ENCODE measurements at places on chromosomes 1 and 21.

GRCh38 chr1:107871687-107872395, 93.1 kb downstream of the VAV3 start:
- no peak for DNase-seq

GRCh38 chr1:116163533-116163932, 52.3 kb downstream of the MAB21L3 start:
- DNase-seq, result no peak

DNA sequence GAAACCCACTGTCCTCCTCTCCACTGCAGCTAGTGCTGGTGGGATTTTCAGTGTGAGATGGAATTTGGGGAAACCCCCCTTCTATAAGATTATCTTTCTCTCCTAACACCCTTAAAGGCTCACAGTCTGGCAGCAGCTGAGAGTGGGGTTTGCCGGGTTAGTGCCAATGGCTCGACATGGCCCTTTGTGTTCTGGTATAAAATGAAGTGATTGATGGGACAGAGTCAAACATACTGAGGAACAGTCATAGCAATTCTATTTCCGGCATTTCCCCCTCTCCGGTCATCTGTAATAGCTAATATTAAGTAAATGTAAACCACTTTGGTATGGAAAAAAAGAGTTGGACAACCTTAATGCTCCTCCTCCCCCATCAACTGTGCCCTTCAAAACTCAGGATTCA, 37.6 kb downstream of the TFF3 start:
- DNase-seq, result no peak

GRCh38 chr1:2160451-2161300, 33.9 kb downstream of the FAAP20 start:
- DNase-seq, result no peak

DNA sequence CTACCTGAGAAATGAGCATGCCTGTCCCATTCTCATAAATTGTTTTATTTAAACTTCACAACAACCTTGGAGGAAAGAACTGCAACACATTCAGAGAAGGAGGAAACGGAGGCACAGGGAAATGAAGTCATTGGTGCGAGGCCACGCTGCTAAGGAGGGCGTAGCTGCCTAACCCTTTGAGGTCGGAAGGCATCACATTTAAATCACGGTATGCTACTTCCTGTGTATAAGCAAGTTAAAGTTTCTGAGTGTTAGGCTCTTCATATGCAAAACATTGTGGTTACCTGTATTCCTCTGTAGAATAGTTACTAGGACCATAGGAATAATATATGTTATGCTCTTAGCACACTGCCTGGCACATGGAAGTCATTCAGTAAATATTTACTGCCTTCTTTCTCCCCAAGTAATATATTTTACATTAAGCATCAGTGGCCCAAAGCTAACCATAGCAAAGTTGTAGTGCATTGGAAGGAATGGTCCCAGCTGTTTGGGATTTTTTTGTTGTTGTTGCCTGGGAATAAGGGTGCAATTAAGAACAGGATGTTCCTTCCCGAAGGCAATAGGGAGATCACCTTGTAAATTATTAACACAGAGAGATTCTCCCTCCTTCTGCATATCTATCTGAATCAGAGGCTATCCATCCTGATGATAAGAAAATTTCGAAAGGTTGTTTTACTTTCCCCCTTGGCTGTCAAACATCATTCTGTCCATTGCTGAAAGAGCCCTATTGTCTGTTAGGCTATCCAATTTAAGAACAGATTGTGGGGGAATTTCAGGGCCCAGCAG, 192.2 kb upstream of the C8B start:
- DNase-seq, result no peak

DNA sequence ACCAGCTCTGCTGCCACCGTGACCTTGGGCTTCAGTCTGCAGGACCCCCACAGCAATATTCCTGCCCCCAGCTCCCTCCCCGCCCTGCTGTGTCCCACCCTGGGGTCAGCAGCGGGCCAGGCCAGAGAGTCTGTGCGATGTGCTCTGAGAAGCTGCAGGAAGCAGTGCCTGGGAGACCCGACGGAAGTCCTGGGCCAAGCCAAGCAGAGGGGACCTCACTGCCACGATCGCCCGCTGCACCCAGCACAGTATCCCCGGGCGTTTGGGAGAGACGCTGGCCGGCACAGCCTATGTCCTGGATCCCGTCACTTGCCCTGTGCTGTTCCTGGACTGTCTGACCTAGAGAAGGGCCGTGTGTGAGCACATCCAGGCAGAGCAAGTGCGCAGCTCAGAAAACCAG, 106.6 kb upstream of the TTC34 start:
- no peak for DNase-seq

- DNase-seq, result no peak
Observed at GRCh38 chr1:2481885-2482284, 5.8 kb downstream of the PLCH2 start.

- no peak for DNase-seq
Observed at GRCh38 chr1:26079960-26080814, 12.8 kb upstream of the TRIM63 start.

- no peak for DNase-seq
Observed at GRCh38 chr1:1285102-1285571, 4.9 kb downstream of the SCNN1D start.

DNA sequence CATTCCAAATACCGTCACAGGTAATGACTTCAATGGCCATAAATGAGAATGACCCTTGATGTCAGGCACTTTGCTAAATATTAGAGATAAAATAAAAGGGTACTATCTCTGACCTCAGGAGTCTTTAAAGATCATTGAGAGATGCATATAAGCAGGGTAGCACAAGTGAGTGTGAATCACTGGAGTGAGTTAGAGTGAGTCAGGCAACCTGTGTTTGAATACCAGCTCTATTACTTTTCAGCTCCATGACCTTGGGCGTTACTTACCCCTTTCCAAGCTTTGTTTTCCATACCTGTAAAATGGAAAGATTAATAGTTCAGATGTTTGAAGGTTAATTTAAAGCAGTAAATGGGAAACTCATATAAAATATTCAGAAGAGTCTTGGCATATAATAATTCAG, 1058.0 kb upstream of the ADGRL4 start:
- DNase-seq, result no peak

GRCh38 chr1:154502066-154502743, at the start of the genes SHE and TDRD10:
SHE (minus strand) TSS chr1:154502412; CDS start chr1:154502026, 386 bp downstream.
TDRD10 (plus strand) TSS chr1:154502219; CDS start chr1:154506904, 4,685 bp downstream.
- no peak for DNase-seq

DNA sequence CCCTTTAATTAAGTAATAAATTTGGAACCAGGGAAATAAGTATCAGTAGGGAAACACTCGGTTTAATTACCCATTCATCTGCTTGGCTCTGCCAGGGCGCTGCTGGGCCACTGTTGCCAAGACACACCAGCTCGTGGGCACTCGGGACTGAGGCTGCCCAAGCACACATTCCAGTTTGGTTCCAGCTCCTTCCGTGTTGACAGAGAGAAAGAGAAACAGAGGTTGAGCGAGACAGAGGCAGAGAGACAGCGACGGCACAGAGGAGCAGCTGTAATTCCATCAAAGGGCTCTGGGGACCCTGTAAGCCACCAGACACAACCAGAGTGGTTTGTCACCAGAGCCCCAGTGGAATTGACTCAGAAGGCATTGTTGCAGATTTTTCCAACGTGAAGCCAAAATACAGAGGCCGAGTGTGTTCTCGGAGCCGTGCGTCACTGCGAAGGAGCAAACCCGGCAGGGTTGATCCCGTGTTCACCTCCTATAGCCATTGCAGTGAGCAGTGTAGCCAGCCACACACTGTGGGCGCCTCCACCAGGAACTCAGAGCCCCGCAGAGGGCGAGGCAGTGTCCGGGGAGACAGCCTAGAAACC, 33.5 kb downstream of the SYF2 start:
- peak; percentile 57 for DNase-seq

DNA sequence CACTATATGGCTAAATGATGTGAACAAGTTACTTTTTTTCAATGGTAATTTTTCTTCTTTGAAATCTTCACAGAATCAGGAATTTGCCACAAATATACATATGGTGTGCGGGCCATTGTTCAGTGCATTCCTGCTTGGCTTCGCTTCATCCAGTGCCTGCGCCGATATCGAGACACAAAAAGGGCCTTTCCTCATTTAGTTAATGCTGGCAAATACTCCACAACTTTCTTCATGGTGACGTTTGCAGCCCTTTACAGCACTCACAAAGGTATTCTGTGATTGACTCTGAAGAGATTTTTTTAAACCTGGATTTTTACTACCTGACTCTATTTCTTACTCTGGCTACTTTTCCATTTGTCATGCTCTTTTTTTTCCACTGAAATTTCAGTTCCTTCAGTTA, 76.2 kb upstream of the KIAA1614 start:
- DNase-seq, result no peak

- no peak for DNase-seq
Observed at GRCh38 chr1:119139857-119140176, 636 bp downstream of the WARS2 start.

- no peak for DNase-seq
Observed at GRCh38 chr1:207336559-207337467, 15.3 kb downstream of the CD55 start.

DNA sequence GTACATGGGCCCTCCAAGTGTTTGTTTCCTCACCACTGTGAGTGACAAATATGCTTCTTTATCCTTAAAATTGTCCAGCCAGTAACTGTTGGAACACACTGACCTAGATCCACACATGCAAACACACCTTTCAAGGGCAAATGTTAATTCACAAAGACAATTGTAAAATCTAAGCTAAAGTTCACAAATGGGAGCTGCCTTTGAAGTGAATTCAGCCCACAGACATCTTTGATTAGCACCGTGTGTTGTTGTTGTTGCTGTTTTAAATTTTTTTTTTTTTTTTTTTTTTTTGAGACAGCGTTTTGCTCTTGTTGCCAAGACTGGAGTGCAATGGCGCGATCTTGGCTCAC, 52.3 kb upstream of the SLC16A1 start:
- DNase-seq, result no peak

DNA sequence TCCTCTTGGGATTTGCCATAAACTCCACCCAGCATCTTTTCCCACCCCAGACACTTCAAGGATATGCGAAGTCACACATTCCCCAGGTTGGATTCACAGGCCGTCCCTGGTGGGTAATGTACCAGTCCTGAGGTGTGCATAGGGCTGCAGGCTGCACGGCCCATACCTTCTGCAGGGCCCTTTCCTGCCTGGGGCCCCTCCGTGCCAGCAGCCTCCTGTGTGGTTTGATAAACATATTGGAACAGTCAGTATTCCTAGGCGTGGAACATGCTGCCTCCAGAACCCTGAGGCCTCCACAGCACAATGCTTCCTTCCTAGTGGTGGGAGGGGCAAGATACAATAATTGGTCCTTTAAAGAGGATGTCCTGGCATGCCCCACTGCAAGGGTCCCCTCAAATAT, 26.6 kb downstream of the IL10RB start:
- DNase-seq, result no peak

DNA sequence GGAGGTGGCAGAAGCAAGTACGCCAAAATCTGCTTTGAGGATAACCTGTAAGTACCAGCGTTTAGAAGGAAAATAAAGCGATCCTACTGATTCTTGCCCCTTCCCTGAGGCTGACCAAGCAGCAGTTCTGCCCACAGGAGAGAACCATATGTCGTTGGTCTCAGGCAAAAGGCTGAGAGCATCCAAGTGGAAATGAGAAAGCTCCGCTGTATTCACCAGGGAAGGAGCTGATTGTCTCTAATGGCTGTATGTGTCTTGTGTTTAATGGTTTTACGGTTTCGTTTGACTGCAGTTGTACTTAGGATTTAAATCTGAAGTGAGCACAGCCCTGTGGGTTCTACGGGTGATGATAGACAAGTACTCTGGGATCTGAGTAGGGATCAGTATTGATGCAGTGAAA, 21.9 kb downstream of the FAM3B start:
- peak; percentile 5 for DNase-seq

DNA sequence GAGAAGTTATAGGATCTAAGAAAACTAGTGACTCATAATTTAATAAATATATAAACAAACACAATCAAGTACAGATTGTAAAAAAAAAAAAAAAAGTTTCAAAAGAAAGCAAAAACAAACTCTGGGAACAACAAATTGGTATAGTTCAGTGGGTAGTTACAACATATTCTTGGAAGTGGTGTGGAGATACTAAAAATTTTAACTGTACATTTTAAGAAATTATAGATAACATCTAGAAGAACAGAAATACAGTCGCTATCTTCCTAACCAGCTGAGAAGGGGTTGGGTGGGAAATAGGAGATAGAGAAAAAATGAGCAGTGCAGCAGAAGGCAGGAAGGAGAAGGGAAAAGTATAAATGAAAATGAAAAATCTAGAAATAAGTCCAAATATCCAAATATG, 70.5 kb downstream of the LRRC8C start:
- DNase-seq, result no peak

DNA sequence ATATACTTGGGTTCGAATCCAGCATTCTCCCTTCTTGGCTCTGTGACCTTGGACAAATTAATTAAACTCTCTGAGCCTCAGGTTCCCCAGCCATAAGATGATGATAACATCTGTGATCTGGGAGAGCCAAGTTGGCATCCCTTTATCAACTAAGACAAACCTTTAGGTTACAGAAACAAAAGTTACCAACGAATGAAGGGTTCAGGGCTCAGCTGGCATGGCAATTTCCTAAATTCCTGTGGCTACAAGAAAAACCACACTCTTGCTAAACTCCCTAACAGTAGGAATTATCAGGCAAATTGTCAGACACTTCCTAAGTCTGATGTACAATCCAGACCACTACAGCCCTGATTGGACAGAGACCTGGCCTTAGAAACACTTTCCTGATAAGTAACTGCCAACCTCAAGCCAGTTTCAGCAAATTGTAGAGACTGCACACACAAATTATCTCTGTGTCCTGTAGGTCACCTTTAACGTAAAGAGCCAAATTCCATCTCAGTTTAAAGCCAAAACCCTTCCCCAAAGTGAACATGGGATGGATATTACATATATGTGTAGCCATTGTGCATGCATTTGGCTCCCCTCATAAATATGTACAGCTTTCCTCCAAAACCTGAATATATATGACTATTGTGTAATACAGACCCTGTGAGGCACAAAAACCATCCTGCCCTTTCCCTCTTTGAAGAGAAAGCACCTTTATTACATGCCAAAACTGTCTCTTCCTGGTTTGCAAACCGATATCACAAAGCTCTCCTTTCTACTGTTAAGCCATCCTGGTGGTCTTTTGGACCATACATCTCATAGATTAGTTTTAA, 39.5 kb upstream of the EDARADD start:
- DNase-seq, result no peak

DNA sequence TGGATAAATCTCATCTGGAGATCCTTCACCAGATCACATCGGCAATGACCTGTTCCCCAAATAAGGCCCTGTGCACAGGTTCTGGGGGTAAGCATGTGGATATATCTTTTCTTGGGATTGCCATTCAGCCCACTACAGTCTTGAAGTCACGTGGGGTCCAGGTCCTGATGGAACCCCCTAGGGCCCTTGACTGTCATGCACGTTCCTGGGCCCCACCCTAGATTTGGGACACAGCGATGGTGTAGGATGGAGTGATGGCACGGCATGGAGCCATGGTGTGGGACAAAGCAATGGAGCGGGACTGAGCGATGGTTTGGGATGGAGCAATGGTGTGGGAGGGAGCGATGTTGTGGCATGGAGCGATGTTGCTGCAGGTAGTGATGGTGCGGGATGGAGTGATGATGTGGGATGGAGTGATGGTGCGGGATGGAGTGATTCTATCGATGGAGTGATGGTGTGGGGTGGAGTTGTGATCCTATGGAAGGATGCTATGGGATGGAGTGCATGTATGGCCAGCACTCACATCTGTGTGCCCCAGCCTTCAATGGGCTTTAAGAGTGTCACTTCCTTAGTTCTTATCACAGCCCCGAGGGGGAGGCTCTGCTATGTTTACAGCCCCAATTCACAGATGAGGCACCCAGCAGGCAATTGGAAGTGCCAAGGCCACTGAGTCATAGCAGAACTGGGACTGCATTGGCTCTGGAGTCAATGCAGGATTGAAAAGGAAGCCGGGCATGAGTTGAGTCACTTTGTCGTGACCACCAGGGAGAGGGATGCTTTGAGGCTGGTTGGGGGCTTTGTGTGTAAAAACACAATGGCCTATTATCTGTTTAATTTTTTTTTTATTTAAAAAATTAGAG, 97.0 kb upstream of the C1orf174 start:
- no peak for DNase-seq

GRCh38 chr1:196259316-196259715, 348.9 kb downstream of the KCNT2 start:
- no peak for DNase-seq

Data from spinal cord (tissue), 10 donors.